Glomerular endothelial cell (primary cell): ENCODE measurements at places on chromosomes 16 and 17. TPM values are rescaled to one million over a fixed set of nuclear protein-coding genes. Genes with fewer than 3 reads are reported as not detected.

The IL17C gene
- not detected in 2 replicates for total RNA-seq

The HSD11B2 gene
- total RNA-seq = not detected in 2 replicates

The GRB7 gene
- not detected in 2 replicates for total RNA-seq

The ARHGDIG gene
- 0.64 and 4.0 TPM in 2 replicates for total RNA-seq

The RPH3AL gene
- 16.1 and 18.7 TPM in 2 replicates for total RNA-seq

The TMC5 gene
- not detected in 2 replicates for total RNA-seq

The KRT28 gene
- total RNA-seq = not detected in 2 replicates

The CCL4L2 gene
- not detected in 2 replicates for total RNA-seq

The DNAAF8 gene
- 0.68 and 1.8 TPM in 2 replicates for total RNA-seq

The KCTD11 gene
- 7.1 and 8.5 TPM in 2 replicates for total RNA-seq

The CDK3 gene
- total RNA-seq = 1.7 and 3.3 TPM in 2 replicates

The RUNDC3A gene
- 0.58 and 0.82 TPM in 2 replicates for total RNA-seq

The IFT20 gene
- 59.4 and 66.1 TPM in 2 replicates for total RNA-seq

The CA4 gene
- 3.5 and 4.0 TPM in 2 replicates for total RNA-seq

The CASKIN1 gene
- 0.10 and 0.18 TPM in 2 replicates for total RNA-seq

The TLCD3B gene
- 0.82 TPM in 1 of 2 replicates, not detected in the other for total RNA-seq

The HOXB9 gene
- 14.5 and 16.7 TPM in 2 replicates for total RNA-seq

The CDC27 gene
- total RNA-seq = 74.9 and 80.3 TPM in 2 replicates

The C1QL1 gene
- total RNA-seq = 0.47 TPM in 1 of 2 replicates, not detected in the other

The CCDC144A gene
- total RNA-seq = 1.5 and 3.0 TPM in 2 replicates

The SLC38A8 gene
- not detected in 2 replicates for total RNA-seq

The GPR179 gene
- total RNA-seq = not detected in 2 replicates

The HAS3 gene
- total RNA-seq = 0.70 and 6.2 TPM in 2 replicates

The KRTAP9-2 gene
- total RNA-seq = not detected in 2 replicates

The HOXB7 gene
- total RNA-seq = 39.4 and 44.7 TPM in 2 replicates

The SCO1 gene
- total RNA-seq = 21.2 and 27.1 TPM in 2 replicates

The NKD1 gene
- under 0.01 TPM in 1 of 2 replicates, not detected in the other for total RNA-seq

The GNG13 gene
- total RNA-seq = not detected in 2 replicates

The CRYM gene
- 0.12 and 8.1 TPM in 2 replicates for total RNA-seq

The MAPT gene
- 0.05 and 0.12 TPM in 2 replicates for total RNA-seq

The PDF gene
- 22.2 and 24.4 TPM in 2 replicates for total RNA-seq

The EIF5A gene
- 432 and 433 TPM in 2 replicates for total RNA-seq

The ESRP2 gene
- total RNA-seq = 0.29 and 2.9 TPM in 2 replicates

The TPSG1 gene
- total RNA-seq = not detected in 2 replicates

The NUBP1 gene
- 13.4 and 31.0 TPM in 2 replicates for total RNA-seq

The MFSD6L gene
- 0.12 TPM in 1 of 2 replicates, not detected in the other for total RNA-seq

The PRSS33 gene
- total RNA-seq = not detected in 2 replicates

The MFAP4 gene
- total RNA-seq = not detected in 2 replicates

The TBC1D3H gene
- total RNA-seq = not detected in 2 replicates

The ZNF778 gene
- 7.9 and 10.6 TPM in 2 replicates for total RNA-seq

The BAHCC1 gene
- 19.3 and 30.5 TPM in 2 replicates for total RNA-seq

The FBXW10 gene
- not detected in 2 replicates for total RNA-seq

The GP2 gene
- total RNA-seq = not detected in 2 replicates

The SYT17 gene
- total RNA-seq = 3.6 and 5.8 TPM in 2 replicates

The KRTAP9-6 gene
- total RNA-seq = not detected in 2 replicates

The TBC1D3C gene
- total RNA-seq = not detected in 2 replicates

The STAC2 gene
- not detected in 2 replicates for total RNA-seq

The SRL gene
- total RNA-seq = 0.06 and 0.10 TPM in 2 replicates

The FBXO39 gene
- 0.29 and 0.58 TPM in 2 replicates for total RNA-seq

The IGF2BP1 gene
- 15.6 and 21.9 TPM in 2 replicates for total RNA-seq

The CA5A gene
- not detected in 2 replicates for total RNA-seq

The LRRC37A gene
- total RNA-seq = 0.78 and 1.3 TPM in 2 replicates

The CRYBA1 gene
- total RNA-seq = not detected in 2 replicates

The ANKFN1 gene
- total RNA-seq = not detected in 2 replicates

The FNDC8 gene
- not detected in 2 replicates for total RNA-seq

The LITAFD gene
- not detected in 2 replicates for total RNA-seq

The ASIC2 gene
- total RNA-seq = 4.6 TPM in 1 of 2 replicates, not detected in the other
